ENCODE measurements at places on chromosomes 11 and 22.

DNA sequence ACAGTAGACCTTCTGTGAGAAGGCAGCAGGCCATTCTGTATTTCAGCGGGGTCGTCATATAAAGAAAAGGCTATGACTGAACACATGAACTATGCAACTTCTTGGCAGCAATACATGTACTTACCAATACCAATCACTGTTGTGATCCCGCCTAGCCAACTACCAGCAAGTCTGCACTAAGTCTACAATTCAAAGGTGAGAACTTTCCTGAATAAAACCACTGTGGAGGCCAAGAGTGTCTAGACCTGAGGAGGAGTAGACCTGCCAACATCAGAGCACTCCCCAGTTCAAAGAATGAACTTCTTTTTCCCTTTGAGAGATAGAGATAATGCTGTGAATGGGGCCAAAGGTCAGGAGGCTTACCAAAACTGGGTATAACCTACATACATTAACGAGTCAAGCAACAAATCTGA is 108.2 kb downstream of the SIK3 start:
- DNase-seq = no peak

- no peak for DNase-seq
Observed at GRCh38 chr11:97615546-97615945, 1225.7 kb downstream of the JRKL start.

DNA sequence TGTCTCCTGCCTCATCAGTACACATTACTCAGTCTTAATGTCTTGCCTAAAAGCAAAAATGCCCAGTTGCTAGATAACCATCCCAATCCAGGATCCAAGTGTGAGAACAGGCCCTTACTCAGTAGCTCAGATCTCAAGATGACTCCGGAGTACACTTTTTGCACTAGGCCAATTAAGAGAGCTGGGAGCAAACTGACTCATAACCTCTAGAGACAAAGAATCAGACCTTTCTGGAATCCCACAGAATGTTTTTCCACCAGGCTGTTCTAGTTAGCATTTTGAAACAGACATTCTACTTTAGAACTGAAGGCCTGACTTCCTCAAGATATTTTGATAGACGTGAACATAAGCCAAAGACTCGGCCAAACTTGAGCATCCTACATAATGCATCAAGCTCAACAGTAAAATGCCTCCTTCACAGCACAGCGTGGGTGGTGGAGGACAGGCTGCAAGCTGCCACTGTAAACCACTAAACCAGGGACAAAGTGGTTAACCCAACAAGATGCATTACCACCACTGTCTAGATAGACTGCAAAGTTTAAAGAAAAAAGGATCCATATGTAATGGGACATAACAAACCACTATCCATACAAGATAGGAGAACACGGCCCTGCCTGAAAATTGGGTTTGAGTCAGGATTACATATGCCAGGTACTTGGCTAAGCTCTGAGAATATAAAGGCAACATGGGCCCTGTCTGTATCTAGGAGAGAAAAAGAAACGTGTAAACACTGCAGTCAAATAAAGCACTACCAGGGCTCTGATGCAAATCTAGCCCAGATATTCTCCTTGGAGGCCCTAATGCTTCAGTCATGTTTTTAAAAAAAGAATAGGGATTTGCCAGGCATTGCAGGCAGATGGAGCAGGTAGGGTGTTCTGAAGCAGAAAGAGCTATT is 48.3 kb downstream of the MYH9 start:
- no peak for DNase-seq

DNA sequence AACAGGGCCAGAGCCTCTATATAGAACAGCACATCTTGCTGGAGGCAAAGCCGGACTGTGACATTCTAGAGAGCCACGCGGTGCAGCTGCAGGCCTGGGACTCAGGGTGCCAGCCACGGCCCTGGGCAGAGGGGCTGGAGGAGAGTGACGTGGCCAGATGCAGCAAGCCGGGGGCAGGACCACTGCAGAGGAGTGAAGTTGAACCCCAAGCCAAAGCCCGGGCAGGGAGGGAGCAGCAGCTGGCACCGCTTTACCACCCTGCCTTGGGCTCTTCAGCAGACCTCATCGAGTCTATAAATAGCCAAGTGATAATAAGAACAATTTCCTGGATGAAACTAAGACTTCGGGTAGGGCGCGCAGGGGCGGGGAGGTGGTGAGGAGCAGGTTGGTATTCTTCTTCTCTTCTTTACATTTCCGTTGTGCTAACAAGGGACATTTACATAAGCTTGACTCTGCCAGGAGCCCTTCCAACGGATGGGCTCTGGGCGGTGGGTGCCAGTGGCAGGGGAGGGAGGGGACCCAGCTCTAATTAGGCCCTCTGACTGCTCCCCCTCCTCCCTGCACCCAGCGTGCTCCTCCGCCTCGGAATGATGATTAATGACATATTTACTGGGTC is 110.2 kb downstream of the ST3GAL4 start:
- DNase-seq = no peak

DNA sequence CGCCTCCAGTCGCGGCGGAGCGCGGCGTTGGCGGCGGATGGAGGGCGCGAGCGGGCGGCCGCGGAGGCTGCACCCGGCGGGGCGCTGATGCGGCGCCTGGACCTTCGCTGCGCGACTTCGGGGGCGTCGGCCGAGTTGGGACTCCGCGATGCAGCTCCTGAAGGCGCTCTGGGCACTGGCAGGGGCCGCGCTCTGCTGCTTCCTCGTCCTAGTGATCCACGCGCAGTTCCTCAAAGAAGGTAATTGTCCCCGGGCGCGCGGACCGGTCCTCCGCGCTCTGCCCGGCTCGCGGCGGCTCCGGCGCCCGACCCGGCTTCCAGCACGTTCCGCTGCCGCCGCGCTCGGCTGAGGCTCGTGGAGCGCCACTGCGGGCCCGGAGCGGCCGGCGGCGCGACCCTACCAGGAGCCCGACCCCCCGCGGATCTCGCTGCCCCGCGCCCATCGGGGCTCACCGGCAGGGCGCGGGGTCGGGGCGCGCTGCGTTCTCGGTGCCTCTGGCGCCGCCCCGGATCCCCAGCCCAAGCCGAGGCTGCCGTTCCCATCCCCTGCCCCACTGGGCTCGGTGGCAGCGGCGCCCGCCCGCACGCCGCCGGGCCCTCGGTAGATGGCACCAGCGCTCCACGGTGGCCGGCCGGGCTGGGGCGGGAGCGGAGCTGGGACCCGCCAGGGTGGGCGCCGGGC is 1251.2 kb downstream of the BRD1 start:
- no peak for DNase-seq

- DNase-seq = no peak
Observed at GRCh38 chr22:27554106-27554811, 247.3 kb downstream of the MN1 start.

DNA sequence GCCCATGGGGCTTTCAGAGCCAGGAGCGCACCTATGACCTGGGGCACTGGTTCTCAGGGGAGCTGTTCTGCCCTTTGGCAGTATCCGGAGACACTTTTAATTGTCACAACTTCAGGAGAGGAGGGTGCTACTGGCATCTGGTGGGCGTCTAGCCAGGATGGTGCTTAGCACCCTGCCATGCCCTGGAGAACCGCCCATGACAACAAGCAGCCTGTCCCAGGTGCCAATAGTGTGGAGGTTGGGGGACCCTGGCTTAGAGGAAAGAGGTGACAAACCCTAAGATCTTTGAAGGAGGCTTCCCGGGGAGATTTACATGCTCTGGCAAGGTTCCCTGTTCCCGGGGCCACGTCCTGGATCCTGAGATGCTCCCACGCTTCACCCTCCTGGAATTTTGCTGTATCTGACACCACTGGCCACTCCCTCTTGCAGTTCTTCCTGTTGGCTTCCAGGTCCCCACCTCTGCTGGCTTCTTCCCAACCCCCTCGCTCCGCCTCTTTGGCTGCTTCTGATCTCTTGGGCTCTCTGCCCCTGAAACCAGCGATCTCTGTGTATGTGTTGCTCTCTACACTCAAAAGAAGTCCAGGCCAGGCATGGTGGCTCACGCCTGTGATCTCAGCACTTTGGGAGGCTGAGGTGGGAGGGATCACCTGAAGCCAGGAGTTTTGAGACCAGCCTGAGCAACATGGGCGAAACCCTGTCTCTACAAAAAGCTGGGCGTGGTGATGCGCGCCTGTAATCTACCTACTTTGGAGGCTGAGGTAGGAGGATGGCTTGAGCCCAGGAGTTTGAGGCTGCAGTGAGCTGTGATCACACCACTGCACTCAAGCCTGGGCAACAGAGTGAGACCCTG is 31.1 kb downstream of the FADS3 start:
- no peak for DNase-seq

DNA sequence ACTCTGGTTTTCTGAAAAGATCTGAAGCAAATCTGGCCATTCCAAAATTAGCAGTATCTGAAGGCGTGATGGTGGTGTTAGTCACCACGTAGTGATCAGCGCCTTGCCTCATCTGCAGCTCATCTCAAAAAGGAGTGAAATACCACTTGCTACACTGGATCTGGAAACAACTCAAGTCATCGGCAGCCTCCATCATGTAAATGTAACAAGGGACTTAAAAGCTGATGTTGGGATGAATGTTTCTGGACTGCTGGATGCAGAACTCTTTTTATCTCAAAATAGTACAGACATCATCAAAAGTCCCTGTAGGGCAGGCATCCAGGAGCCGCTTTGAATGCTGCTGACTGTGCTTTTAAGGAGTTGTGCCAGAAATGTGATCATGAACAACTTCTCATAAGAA is 14.1 kb upstream of the APLP2 start:
- DNase-seq = peak; percentile 88

- no peak for DNase-seq
Observed at GRCh38 chr11:79488286-79488685, 47.5 kb upstream of the TENM4 start.

- DNase-seq = peak; percentile 33
Observed at GRCh38 chr11:75582895-75583717, 21.1 kb downstream of the SERPINH1 start.
